ENCODE measurements at places on chromosomes 3 and 15.

DNA sequence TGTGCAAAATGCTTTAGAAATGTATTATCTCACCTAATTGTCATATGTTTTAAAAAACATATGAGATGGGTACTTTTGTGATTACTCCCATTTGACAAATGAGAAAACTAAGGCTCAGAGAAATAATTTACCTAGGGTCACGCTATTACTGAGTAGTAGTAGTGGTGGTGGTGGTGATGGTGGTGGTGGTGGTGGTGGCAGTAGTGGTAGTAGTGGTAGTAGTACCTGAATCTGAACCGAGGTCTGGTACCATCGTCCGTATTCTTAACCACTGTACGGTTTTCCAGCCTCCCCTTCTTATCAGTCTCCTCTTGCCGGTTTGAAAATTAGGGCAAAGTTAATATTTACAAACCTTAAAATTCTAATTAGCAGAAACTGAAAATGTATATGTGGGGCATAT lies 102.4 kb downstream of the KLHL25 start:
- no peak for DNase-seq

DNA sequence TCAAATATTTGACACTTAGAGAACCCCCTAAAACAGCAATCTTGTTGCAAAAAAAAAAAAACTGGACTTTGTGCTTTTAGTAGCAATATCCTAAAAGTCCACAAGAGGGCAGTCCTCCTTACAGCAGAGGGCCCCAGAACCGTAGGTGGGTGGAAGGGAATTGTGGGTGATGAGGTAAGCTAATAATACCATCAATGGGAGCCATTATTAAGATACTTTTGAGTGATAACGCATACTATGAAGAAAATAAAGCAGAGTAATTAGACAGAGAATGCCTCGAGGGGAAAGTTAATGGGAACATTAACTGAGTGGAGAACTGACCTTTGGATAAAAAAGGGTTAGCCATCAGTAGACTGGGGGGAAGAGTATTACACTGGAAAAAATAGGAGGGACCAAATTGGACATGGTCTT lies 229.9 kb downstream of the THRB start:
- peak; percentile 47 for DNase-seq

GRCh38 chr3:172370419-172370818 lies 77.8 kb downstream of the GHSR start:
- DNase-seq = no peak

- peak; percentile 100 for DNase-seq
Observed at GRCh38 chr3:27166888-27167287, 202.3 kb downstream of the NEK10 start.

DNA sequence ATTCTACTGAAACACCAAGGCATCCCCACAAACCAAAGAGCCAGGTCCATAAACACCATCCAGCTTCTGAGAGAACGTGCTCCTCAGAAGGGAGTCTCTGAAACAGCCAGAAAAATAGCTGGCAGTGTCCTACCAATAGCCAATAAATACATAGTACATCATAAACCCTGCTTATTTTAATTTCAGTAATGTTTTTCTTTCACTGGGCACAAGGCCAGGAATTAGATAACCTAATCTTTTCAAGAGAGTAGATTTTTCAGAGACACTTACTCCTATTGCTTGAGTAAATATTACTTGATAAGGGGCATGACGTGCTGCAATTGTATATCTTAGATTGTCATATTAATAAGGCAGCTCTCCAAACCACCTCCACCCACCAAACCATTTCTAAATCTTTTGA lies 22.7 kb downstream of the GADL1 start:
- no peak for DNase-seq

Data from AG10803 (cell line).